ENCODE measurements at places on chromosomes 12 and 14.

GRCh38 chr14:23538785-23539184, 12.8 kb downstream of the ZFHX2 start:
- DNase-seq = no peak

- DNase-seq = no peak
Measured at GRCh38 chr12:50111395-50111692, 692 bp upstream of the COX14 start.

DNA sequence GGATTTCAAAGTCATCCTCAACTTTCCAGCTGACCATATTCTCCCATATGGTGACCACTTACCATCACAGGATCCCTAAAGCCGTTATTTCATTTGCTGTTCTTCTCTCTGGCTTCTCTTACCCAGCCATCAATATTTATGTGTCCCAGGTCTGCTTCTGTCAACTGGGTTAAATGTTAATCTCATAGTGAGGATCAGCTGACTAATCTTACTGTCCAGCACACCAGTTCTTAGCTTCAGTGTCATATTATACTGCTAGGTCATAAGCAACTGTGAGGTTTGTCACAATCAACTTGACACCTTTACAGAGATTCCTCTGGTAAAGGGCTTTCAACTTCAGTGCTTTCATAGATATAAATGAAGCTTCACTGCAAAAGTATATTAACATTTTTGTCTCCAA, 294.4 kb downstream of the DIO2 start:
- DNase-seq = no peak

- peak; percentile 26 for DNase-seq
Measured at GRCh38 chr14:89027097-89027740, 202.8 kb downstream of the TTC8 start.

DNA sequence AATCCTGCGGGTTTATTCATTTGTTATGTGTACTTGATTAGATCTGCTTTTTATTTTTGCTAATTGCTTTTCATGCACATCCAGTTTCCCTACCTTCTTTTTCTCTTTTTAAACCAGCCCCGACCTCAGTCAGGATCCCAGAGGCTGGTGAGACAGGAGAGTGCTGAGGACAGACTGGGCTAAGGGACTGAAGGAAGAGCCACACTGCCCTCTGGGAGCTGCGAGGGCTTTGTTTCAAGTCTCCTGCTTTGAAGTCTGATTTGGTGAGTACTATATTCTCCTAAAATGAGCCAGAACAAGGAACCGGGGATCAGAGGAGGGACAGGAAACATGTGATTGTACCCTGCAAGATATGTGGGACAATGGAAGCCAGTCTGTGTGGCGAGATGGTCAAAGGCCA, 23.9 kb downstream of the PRICKLE1 start:
- no peak for DNase-seq

DNA sequence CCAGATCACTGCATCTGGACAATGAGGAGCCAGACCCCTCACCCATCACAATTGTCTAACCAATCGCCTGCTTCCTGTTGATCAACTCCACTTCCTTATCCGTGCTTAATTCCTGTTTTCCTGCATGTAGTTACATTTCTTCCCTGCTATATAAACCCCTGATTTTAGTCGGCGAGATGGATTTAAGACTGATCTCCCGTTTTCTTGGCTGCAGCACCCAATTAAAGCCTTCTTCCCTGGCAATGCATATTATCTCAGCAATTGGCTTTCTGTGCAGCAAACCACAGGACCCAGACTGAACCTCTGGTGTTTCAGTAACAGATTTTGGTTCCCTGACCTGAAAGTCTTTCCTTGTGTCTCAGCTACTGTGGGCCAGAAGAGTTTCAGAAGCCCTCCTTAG, 272.3 kb downstream of the IPO8 start:
- DNase-seq = no peak

GRCh38 chr14:27916326-27916725, 850.3 kb upstream of the FOXG1 start:
- no peak for DNase-seq
